C1 segment of cervical spinal cord (tissue), 14 donors: ENCODE measurements at places on chromosomes 12 and 14.
A peak's percentile ranks its signal among the peaks of the same experiment; 100 is the strongest.

- DNase-seq: no peak
Measured at GRCh38 chr12:47776471-47777143, 3.6 kb downstream of the SLC48A1 start.

GRCh38 chr14:31194095-31194494 lies 13.5 kb downstream of the HECTD1 start:
- DNase-seq: no peak

DNA sequence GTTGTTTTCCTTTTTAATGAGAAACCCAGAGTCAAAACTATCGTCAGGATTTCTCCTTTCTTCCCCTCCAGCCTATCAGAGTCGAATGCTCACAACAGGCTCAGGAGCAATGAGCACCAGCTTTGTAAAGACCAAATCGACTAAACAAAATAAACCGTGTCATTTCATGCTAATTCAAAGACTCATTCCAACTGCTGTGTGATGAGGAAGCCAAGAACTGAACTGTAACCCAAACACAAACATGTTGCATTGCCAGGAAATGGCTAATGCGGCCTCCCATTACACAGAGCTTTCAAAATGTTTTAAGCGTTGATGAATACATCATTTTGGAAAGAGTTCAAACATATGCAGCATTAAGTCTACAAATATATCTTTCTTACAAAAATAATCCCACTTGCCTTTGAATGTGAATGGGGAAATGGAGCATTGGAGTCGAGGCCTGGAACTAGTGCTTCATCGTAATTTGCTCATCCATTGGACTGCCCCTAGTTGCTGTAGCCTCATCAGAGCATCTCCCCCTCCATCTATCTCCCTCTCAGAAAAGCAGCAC lies 349.5 kb downstream of the GXYLT1 start:
- no peak for DNase-seq

DNA sequence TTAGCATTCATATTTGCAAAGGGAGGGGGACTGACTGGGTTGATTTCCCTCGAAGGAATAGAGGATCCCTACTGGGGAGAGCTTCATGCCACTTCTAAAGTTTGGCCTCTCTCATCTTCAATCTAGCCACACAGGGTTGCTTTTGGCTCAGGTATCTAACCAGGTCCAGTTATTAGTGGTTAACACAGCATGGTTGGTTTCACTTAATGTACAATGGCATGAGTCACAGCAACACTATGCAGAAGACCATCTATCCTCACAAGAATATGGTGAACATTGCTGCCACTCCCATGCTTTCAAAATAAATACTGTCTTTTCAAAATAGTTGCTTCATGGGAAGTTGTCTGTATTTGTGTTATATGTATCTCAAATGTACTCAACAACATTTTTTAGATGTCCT lies 6.6 kb upstream of the RAB3IP start:
- DNase-seq: no peak

GRCh38 chr12:19970821-19971220 lies 397.5 kb upstream of the PDE3A start:
- no peak for DNase-seq

DNA sequence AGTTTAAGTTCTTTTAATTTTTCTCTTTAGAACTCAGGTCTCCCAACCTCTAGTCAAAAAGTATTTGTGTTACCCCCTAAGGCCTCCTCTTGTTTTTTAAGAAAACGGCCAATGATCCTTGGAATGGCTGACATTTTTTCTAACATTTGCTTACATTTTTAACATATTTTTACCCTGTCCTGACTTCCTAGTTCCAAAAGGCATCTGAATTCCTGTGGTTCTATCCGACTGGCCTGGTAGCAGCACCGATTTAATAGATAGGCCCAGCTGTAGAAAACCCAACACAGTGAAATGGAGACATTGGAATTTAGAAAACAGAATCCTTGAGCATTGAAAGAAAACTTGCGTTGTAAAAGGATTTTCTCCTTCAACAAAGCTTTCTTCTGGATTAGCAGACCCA lies 134.7 kb upstream of the GSC start:
- DNase-seq: no peak

GRCh38 chr14:61332658-61333029 lies 11.3 kb downstream of the PRKCH start:
- no peak for DNase-seq

DNA sequence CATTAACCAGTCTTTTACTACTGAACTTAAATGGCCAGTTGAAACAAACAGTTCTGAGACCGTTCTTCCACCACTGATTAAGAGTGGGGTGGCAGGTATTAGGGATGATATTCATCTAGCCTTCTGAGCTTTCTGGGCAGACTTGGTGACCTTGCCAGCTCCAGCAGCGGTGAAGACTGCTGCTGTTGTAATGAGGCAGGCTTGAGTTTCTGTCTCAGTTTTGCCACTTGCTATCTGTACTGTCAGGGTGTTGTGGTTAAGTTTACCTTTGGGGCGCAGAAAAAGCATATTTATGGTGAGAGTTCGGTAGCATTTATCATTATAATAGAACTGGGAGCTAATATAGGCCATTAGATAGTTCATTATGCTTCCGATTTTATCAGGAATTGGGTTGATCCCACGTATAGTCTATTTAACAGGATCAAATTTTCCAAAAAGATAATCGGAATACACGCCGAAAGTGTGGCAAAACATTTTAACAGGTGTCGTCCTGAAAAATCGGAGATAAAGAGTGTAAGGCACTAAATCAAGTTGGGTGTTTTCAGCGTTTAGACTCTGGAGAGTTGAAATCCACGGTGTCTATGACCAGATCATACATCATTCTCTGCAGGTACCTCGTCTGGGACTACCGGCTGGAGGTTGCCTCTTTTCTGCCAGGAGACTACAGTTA lies 688 bp upstream of the NECAP1 start:
- DNase-seq: peak; percentile 48

DNA sequence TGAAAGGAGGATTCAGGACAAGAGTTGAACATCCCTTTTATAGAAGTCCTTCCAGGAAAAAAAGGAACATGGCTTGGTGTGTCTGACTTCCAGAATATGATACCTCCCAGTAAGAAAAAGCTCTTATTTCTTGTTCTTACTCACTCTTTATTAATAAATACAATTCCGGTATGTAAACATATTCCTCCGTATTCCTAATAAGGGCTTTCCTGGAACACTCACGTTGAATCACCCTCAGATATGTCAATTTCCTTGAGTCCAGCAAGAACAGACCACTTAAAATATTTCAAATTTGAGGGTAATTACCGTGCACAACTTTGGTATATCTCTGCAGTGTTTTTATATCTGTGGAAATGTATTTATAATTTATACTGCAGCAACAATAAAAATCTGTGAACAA lies 385.6 kb downstream of the SYT1 start:
- no peak for DNase-seq

- no peak for DNase-seq
Measured at GRCh38 chr14:89899917-89900663, 54.4 kb downstream of the EFCAB11 start.

- no peak for DNase-seq
Measured at GRCh38 chr12:80701388-80701787, 6.0 kb upstream of the MYF6 start.

- no peak for DNase-seq
Measured at GRCh38 chr14:100536721-100537445, 50.3 kb downstream of the BEGAIN start.

- DNase-seq: no peak
Measured at GRCh38 chr12:779745-780734, 27.7 kb downstream of the WNK1 start.

DNA sequence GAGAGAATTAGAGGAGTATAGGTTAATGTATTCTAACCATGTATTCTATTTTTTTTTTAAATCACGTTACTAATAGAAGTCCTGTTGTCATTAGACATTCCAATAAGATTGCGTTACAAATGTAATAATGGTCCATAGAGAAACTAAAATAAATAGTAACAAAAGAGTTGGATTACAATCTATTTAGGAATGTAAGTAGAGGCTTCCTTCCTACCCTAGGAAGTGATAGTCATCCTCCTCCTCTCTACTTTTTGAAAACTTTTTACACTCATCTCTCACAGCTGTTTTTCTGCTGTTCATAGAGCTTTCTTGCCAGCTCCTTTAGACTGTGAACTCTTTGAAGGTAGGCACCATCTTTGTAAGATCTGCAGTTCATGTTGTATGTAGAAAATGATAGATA lies 23.6 kb downstream of the TRHDE start:
- DNase-seq: no peak

DNA sequence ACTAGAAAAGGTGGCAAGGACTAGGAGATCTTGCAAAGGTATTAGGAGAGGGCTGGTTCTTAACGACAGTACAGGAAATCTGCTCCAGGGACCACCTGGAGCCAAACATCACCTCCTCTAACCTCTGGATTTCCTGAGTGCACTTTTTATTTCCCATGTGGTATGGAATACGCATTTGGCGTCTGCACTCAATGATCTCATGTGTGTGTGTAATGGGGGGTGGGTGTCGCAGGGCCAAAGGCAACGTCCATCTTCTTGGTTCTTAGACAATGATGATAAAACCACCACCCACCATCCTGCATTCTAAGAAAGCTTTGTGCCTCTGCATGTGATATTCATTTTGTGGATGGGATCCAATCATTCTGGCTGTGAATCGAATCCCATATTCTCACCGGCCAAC lies 68.8 kb downstream of the CLMN start:
- DNase-seq: no peak

DNA sequence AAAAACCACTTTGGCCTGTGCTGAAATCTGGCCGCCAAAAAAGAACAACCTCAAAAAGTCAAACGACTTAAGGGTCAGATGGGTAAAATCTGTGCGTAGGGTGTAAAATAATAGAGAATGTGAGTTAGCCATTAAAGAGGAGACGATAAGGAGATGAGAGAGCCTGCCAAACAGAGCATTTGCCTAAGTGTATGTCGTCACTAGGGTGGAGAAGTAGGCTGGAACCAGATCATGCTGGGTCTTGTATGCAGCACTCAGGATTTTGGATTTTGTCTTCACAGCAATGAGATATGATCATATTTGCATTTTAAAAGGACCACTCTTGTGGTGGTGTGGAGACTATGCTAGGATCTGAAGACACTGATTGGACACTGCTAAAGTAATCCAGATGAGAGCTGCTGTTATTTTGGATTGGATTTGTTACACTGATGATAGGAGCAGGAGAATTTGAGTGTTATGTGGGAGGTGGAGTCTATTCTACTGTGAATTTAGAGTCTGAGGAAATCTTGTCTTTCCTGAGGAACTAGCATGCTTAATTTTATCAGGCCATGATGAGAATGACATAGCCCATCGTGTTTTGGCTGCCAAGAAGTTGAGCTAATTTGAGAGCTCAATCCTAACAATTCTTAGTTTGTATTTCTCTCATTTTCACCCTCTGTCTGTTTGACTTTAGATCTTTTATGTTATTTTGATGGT lies 24.8 kb upstream of the DBX2 start:
- DNase-seq: no peak

GRCh38 chr14:56808110-56808382 lies 2.2 kb downstream of the OTX2 start:
- no peak for DNase-seq

GRCh38 chr14:33369041-33369440 lies 430.4 kb downstream of the NPAS3 start:
- DNase-seq: no peak

GRCh38 chr12:39958377-39958776 lies 147.5 kb downstream of the SLC2A13 start:
- no peak for DNase-seq

GRCh38 chr12:10033783-10034545 lies 3.5 kb downstream of the CLEC9A start:
- no peak for DNase-seq

DNA sequence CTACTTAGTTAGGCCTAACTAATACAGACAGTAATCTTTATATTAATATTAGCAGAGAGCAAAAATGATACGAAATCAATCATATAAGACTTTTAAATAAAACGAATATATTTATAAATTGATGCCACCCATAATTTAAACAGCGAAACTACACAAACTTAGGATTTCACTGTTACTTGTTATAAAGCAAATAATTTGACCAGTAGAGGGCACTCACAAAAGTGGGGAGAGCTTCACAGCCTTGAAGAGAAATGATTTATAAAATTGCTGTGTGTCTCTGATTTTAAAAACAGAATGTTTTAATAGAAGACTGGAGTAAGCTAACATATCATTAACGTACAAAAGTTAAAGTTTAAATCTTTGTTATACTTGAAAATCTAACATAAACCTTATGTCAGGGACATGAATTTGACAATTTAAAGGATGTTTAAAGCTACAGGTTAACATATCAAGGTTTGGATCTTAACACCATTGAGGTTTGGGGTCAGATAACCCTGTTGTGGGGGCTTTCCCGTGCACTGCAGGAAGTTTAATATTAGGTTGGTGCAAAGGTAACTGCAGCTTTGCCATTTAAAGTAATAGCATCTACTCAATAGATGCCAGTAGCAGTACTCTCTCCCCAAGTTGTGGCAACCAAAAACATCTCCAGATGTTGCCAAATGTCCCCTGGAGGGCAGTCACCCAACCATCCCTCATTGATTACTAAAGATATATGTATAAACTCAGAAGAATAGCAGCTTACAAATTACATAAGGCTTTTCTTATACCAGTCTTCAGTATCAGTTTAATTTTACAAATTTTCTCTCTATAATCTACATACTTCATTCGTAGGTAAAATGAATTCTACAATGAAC lies 9.3 kb downstream of the KRAS start:
- DNase-seq: no peak
